ENCODE measurements at places on chromosomes 4 and X.
A peak's percentile ranks its signal among the peaks of the same experiment; 100 is the strongest.

- DNase-seq, result no peak
Observed at GRCh38 chr4:185467101-185467500, 4.4 kb downstream of the CCDC110 start.

DNA sequence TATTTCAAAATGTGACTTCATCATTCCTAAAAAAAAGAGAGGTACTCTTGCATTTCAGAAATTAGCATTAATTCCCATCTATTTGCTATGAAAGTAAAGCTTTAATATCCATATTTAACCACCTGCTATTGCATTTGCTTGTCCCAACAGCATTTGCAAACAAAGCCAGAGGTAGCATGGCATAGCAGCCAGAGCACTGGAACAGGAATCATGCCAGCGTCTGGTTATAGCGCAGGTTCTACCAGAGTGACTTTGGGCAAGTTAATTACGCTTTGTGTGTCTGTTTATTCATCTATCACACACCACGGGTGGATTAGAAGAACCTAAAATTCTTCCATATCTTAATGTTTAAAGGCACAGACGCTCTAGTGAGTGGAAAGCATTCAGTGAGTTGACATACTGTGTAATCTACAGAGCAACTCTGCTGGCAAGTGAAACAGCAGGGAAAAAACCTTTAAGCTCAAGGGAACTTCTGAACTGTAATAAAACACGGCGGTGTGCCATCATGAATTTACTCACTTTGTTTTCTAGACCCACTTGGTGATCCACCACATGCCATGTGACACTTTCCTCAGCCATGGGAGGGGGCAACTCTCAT, 76.6 kb upstream of the QRFPR start:
- DNase-seq, result no peak

DNA sequence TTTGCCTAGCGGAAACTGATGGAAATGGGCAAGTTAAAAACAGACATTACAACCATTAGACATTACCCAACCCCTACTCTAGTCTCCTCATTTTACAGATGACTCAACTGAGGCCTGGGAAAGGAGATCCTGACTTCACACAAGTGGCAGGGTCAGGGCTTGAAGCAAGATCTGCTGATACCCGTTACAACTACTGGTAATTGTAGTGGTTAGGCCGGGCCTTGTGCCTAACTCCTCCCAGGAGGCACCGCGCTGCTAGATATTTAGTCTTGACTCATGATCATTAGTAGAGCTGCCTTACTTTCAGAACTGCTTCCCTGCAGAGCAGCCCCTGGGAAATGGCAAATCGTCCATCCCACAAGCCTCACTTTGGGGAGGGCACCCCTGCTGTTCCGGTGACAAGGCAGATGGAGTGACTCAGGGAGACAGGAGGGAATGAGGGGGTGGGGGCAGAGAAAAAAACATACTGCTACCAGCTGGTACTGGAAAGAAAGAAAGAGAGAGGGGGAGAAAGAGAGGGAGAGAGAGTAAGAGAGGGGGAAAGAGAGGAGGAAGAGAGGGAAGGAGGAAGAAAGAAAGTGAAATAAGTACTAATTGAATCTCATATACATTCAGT, 12.2 kb downstream of the ARHGEF6 start:
- DNase-seq, result peak; percentile 77

DNA sequence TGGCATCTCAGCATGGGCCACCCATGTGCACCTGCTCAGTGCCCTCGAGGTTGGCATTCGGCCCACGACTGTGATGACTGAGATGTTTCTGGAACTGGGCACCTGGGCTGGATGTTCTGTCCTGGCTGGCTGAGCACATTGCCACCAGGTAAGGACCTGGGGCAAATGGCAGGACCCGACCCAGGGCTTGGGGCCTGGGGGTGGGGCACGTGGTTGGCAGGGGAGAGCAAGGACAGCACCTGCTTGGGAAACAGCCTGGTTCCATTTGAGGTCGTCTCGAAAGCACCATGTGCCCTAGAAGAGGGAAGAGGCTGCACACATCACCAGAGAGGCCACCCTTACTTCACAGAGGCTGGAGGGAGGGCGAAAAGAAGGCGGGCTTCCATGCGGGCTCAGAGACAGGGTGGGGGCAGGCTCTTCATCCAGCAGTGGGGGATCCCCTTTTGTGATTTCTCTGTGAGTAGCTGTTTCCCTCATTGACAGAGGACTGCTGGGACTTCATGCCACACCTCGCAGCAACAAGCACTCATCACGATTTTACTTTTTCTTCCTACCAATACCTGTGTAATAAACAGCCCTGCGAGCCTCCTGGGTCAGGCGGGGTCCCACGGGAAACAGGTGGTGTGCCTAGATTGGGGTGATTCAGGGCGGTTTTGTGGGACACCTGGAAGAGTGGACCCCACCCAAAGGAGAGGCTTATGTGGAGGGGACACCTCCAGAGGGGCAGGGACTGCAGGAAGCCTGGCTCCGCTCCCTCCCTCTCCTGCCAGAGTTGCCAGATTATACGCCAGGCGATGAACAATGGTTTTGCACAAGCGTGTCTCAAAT, 12.0 kb downstream of the TMEM187 start:
- DNase-seq, result no peak

GRCh38 chrX:2538031-2538757, 37.4 kb upstream of the DHRSX start:
- no peak for DNase-seq

DNA sequence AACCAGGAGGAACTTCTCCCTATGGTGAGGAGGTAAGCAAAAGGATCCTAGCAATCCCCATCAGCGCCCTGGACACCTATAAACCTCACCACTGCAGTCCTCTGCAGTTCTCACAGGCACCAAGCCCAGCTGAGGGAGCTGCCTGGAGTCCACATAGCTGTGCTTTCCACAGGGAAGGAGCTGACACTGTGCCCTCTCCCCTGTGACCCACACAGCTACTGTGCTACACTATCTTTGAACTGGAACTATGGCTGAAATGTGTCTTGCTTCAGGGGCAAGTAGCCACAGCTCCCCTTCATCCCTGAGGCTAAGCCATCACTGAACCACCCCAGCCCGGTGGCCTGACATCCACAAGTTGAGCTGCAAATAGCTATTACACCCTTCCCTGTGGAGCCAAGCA, 208.5 kb upstream of the RPL34 start:
- DNase-seq, result no peak

DNA sequence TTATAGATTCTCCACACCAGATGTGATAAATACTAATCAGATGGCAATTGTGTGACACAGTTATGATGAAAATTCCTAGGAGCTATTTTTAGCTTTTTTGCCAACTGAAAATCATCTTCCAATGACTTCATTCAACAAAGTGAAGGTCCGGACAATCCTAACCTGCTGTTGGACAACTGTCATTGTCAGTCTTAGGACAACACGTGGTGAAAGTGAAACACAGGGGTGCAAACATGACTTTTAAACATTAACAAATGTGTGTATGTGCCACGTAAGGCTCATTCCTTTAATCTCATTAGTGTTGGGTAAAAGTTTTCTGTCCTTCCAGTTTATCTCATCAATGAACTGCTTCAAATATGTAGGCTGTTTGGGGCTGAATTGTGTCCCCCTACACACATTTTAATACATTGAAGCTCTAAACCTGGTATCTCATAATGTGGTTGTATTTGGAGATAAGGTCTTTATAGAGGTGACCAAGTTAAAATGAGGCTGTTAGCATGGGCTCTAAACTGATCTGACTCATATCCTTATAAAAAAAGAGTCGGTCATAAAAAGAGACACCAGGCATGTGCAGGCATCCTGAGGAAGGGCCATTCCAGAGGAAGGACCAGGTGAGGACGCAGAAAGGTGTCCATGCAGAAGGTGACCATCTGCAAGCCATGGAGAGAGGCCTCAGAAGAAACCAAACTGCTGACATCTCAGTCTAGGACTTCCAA, 41.2 kb upstream of the SMAD1 start:
- DNase-seq, result no peak

DNA sequence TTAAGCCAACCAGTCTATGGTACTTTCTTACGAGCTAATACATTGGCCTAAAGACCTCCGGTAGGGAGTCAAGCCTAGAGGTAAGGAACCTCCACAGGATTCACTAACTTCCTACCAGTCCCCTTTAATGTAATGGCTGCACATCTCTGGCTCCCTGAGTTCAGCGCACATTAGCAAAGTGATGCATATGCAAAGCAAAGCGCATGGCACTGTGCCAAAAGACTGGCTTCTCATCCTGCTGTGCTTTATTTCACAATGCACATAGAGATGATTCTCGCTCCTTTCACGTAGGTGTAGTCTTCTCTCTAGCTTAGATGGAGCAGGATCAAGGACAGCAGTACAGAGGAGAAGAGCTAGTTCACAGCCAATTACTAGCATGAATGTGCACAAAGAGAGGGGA, 14.6 kb upstream of the CLTRN start:
- no peak for DNase-seq

GRCh38 chrX:68420559-68420958, 12.7 kb downstream of the OPHN1 start:
- no peak for DNase-seq

- DNase-seq, result peak; percentile 67
Observed at GRCh38 chr4:110119880-110120279, 78.5 kb downstream of the ELOVL6 start.

DNA sequence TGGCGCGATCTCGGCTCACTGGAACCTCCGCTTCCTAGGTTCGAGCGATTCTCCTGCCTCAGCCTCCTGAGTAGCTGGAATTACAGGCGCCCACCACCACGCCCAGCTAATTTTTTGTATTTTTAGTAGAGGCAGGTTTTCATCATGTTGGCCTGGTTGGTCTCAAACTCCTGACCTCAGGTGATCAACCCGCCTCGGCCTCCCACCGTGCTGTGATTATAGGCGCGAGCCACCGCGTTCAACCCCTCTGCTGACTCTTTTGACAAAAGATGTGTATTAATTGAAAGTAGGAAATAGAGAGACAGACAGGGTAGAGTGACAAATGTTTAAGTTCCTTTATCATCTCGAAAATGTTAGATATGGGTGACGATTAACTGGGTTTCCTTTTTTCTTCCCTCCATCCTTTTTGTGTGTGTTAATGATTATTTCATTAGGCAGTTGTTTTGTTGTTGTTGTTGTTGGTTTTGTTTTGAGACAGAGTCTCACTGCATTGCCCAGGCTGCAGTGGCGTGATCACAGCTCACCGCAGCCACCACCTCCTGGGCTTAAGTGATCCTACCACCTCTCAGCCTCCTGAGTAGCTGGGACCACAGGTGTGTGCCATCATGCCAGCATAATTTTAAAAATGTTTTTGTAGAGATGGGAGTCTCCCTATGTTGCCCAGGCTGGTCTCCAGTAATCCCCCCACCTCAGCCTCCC, 79.5 kb downstream of the KDM6A start:
- DNase-seq, result no peak

GRCh38 chr4:81621490-81621889, 149.8 kb upstream of the RASGEF1B start:
- DNase-seq, result no peak

DNA sequence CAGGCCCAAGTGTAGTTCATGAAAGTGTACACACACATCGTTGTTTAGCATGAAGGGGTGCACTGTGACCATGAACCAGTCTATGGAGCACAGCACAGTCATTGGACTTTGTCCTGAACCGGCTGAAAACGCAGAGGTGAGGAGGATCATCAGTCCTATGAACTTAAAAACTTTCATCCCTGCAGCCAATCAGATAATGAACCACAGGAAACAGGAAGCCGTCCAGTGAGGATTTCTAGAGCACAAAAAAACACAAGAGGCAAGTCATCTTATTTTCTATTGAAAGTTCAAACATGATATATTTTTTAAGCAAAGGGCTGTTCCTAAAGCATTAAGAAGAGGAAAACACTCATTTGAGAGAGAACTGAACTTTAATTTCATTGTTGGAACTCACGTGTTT, 91.8 kb downstream of the PLAC1 start:
- DNase-seq, result peak; percentile 7

- DNase-seq, result peak; percentile 40
Observed at GRCh38 chr4:40699648-40700047, 50.1 kb upstream of the NSUN7 start.

- no peak for DNase-seq
Observed at GRCh38 chrX:136219893-136220292, 31.3 kb downstream of the MAP7D3 start.

- peak; percentile 69 for DNase-seq
Observed at GRCh38 chr4:168588916-168589531, 92.2 kb downstream of the PALLD start.

- DNase-seq, result no peak
Observed at GRCh38 chr4:48472794-48473193, 10.3 kb upstream of the SLC10A4 start.

DNA sequence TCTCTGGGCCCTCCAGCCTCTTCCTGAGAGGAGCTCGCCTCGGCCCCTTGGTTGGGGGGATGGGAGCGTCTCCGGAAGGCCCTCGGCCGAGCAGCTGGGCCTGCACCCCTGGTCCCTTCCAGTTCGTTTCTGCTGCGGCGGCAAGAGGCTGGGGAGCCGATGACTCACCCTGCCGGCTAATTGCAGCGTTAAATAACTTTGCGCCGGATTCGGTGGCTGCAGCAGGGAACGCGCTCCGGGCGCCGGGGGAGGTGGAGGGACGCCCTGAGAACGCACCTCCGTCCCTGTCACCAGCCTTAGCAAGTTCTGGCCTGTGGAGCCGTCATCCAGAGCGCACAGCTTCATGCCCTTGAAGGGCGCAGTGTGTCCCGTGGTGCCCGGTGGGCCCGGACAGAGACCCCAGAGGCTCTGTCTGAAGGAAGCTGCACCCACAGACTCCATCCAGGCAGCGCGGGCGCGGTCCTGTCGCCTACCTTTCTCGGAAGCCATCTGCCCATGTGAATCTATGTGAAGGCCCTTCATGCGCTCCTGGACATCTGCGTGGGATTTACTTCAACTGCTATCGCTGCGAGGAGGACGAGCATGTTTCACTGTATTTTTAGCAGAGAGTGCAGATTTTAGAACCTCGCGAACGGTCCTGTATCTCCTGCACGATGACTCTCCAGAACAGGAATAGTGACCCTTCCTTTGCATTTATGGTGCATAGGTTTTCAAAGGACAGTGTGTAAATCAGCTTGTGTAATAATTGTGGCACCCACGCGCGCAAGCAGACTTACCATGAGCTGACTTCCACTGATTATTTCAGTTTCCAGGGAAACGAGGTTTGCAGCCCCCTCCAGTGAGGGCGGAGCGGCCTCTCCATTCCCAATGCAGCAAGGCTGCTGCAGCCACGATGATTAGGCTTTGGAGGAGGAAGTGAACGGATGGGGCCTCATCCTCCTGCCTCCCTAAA, 1.7 kb upstream of the TMEM271 start:
- DNase-seq, result no peak

DNA sequence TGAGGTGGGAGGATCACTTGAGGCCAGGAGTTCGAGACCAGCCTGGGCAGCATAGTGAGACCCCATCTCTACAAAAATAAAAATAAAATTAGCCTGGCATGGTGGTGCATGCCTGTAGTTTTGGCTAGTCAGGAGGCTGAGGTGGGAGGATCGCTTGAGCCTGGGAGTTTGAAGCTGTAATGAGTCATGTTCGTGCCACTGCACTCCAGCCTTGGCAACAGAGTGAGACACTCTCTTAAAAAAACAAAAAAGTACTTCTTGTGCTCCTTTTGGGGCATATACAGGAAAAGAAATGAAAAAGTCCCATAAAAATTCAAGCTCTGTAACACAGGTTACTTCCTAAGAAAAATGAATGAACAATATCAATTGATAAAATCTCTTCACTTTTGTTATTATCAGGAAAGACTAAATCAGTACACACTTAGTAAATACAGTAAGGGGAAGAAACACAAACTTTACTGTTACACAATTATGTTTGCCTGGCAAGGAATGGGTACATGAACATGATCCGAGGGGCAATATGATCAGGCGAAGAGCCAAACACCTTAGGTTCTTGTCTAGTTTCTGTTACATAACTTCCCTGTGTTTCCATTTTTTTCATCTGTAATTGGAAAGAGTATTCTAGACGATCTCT, 46.9 kb downstream of the CCDC158 start:
- peak; percentile 71 for DNase-seq

- DNase-seq, result no peak
Observed at GRCh38 chr4:127219232-127219631, 413.5 kb upstream of the INTU start.

GRCh38 chr4:75344915-75345314, 169.3 kb downstream of the RCHY1 start:
- peak; percentile 80 for DNase-seq
